ENCODE measurements at places on chromosomes 3 and 15.

GRCh38 chr3:172777901-172778300 lies 27.4 kb downstream of the ECT2 start:
- DNase-seq: no peak

GRCh38 chr3:50815844-50816243 lies 141.1 kb downstream of the DOCK3 start:
- DNase-seq: no peak

GRCh38 chr3:186870421-186871201 lies 28.1 kb downstream of the ADIPOQ start:
- DNase-seq: no peak

GRCh38 chr3:135329479-135329878 lies 534.4 kb downstream of the EPHB1 start:
- no peak for DNase-seq

GRCh38 chr15:76328106-76328696 lies 8.4 kb upstream of the ISL2 start:
- no peak for DNase-seq

GRCh38 chr3:187843654-187844053 lies 98.4 kb upstream of the BCL6 start:
- DNase-seq: no peak

GRCh38 chr3:69442771-69443311 lies 57.0 kb upstream of the FRMD4B start:
- no peak for DNase-seq

GRCh38 chr3:174495928-174496327 lies 363.2 kb upstream of the NAALADL2 start:
- DNase-seq: no peak

DNA sequence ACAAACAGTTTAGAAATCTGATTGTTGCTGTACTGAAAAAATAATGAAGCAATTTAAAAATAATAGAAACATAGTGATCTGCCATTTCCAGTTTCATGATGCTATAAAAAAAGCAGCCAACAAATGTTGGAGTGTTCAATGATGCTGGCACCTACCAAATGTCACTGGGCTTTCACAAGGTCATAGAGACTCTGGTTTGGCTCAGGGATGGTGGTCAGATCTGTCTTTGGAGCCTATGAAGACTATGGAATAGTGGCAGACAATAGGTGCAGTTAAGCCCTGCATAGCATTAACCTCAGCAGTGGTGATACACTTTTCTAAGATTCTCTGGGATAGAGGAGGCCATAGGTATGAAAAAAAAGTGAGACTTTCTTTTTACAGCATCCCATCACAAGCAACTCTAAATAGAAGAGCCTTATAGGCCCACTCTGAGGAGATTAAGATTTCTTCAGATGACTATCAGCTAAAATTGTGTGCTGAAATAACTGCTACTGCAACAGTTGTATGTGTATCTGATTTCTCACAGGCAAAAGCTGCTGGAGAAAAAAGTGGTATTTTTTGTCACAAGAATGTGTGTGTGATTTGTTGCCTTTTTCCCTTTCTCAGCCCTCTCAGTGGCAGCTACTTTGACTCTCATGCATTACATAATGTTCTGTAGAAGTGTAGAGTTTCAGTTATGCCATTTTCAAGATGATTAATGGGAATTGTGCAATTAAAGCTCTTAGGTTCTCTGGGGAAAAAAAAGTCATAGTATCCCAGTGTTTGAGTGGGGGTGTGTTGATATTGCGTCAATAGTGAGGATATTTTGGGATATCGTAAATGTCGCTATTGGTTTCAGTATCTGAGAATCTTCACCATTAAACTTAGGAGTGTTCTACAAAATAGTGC lies 137.4 kb downstream of the MBNL1 start:
- DNase-seq: no peak

- no peak for DNase-seq
These were observed 63.7 kb downstream of the DCLK3 start for GRCh38 chr3:36700537-36701248.

- no peak for DNase-seq
These were observed 225.1 kb downstream of the UACA start for GRCh38 chr15:70538278-70538677.

GRCh38 chr3:190217081-190217480 lies 96.4 kb upstream of the P3H2 start:
- DNase-seq: no peak

- DNase-seq: no peak
These were observed 502.9 kb upstream of the THBS1 start for GRCh38 chr15:39078026-39078425.

GRCh38 chr15:53869806-53870073 lies 108.5 kb upstream of the UNC13C start:
- DNase-seq: no peak

DNA sequence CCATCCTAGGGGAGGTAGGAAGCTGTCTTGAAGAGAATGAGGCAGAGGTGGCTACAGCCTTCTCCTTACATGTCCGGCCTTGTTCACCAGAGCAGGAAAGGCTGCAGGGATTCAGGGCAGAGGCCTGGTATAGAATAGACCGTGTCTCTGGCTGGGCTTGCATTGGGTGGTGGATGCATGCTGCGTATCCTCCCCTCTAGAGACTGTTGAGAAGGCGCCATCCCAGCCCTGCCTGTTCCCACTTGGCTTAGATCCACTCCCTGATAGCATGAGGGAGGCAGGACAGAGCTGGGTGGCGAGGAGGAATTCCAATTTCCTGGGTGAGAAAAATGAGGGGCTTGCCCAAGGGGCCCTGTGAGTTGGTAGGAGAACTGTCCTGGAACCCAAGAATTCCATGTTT lies 57.5 kb downstream of the CORO2B start:
- DNase-seq: no peak

DNA sequence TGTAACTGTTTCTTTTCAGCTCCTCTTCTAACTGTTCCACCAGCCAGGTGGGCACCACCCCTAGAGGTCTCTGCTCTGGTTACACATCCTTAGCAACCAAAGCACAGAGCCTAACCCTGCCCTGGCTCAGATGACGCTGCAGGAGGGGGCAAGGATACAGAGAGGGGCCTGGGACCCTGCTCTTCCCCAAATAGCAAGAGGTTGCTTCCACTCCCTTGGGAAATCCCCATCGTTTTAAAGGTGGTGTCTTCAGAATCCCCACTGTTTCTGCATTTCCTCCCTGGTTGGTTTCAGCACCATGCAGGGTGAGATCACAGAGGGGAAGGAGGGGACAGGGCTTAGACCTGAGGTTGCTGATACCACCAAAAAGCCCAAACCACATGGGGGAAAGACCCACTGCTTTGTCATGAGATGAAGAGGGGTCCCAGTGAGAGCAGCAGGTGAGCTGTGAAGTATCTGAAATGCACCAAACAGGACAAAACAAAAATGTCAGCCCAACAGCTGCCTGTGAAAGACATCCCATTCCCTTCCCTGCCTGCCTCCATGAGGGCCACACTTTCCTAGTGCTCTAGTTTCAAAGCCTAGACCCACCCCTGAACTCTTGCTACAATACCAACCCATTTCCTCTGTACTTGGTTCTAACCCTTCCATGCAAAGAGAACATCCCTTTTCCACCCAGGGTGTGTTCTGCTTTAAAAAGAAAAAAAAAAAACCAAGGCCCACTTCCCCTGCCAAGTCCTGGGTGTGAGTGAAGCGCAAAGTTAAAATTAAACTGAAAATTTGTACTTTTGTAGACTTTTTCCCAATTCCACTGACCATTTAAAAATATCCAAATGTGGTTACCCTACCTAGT lies 29.0 kb downstream of the ANP32A start:
- peak; percentile 19 for DNase-seq

DNA sequence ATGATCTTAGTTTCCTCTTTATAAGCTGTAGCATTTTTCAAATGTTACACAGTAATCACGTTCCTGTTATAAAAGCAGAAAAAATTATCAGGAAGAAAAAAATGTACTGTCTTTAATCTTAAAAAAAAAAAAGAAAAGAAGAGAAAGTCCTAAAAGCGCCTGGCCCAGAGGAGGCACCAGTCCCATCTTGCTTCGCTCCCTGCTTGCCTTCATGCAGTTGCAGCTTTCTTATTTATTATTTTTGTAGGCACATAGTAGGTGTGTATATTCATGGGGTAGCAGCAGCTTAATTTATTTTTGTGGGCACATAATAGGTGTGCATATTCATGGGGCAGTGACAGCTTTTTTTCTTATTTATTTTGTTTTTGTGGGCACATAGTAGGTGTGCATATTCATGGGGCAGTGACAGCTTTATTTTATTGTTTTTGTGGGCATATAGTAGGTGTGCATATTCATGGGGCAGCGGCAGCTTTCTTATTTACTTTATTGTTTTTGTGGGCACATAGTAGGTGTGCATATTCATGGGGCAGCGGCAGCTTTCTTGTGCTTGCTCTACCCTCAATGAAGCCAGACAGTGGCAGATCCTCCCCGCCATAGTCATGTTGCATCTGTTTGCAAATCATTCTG lies 5.5 kb upstream of the EHD4 start:
- DNase-seq: no peak

DNA sequence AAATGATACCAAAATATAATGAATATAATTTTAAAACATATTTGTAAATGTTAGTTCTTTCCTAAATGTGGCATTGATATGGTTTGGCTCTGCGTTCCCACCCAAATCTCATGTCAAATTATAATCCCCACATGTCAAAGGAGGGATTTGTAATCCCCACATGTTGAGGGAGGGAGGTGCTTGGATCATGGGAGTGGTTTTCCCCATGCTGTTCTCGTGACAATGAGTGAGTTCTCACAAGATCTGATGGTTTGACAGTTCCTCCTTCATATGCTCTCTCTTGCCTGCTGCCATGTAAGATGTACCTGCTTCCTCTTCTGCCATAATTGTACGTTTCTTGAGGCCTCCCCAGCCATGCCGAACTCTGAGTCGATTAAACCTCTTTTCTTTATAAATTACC lies 12.0 kb downstream of the CGGBP1 start:
- DNase-seq: no peak

DNA sequence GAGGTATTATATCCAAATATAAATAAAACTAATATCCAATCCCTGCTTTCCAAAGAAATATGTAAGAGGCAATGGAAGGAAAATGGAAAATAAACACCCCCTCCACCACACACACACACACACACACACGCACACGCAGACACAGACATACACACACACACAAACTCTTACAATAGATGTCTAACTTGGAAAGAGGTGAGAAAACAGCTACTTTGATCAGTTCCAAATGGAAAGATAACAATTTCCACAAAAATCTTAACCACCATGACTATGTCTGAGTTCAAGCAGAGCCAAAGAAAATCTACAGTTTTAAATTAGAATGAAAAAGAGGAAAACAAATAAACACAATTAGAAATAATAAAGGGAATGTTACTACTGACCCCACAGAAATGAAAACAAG lies 285.3 kb upstream of the TGFBR2 start:
- DNase-seq: no peak

DNA sequence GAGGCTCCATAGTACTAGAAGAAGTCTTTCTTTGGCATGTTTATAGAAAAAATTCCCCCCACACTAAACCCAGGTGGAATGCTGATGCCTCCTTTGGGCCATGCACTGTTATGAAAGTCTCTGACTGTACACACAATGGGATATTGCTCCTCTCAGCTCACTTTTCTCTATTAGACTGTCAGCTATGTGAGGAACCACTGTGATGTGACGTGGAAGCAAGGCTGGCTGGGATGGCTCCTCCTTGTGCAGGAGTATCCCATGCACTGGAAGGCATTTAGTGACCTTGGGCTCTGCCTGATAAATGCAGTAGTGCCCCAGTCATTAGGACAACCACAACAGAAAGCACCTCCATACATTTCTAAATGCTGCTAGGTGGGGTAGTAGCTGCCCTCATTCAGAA lies 5.7 kb upstream of the FRMD4B start:
- DNase-seq: no peak

DNA sequence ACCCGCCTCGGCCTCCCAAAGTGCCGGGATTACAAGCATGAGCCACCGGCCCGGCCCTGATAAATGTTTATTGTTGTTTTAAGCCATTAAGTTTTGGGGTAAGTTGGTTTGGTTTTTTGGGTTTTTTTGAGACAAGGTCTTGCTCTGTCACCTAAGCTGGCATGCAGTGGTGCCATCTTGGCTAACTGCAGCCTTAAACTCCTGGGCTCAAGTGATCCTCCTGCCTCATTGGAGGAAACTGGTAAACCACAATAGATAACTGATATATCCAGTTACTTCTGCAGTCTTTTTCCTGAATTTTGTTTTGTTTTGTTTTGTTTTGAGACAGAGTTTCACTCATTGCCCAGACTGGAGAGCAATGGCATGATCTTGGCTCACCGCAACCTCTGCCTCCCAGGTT lies 4.2 kb downstream of the SLC25A20 start:
- no peak for DNase-seq

DNA sequence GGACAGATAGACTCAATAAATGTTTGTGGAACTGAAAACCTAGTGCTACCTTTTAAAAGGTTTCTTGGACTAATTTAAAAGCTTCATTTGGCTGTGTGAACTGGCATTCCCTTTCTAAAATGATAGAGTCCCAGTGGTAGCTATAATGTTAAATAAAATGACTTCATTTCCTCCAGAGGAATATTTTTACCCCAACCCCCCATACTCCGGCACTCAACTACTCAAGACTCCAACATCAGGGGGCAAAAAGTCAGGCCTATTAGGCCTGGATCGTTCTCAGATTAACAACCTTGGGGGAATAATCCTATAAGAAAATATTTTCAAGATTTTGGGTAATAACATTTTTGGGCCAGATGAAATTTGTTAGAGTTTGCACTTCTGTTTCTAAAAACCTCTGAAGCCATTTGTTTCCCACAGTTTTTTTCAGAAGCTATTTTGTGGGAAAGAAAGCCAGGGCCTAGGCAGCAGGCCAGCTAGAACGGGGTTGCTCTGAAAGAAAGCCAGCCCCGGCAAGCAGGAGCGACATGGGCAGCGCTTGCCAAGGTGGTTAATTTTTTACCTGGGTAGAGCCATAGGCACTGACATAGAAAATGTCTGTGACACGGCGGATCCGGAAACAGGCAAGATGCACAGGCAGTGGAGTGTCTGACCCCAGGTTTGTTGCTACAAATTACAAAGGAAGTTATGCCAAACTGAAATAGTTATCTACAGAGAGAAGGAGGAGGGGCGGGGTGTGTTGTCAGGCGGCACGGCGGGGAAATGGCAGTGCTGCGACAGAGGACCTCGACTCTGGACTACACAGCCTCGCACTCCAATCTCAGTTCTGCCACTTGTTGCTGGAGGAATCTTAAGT lies 84.6 kb downstream of the MAGI1 start:
- no peak for DNase-seq

GRCh38 chr3:152400887-152401286 lies 132.2 kb downstream of the MBNL1 start:
- DNase-seq: no peak

- no peak for DNase-seq
These were observed 504.6 kb upstream of the NECTIN3 start for GRCh38 chr3:110567029-110567428.

GRCh38 chr3:169323578-169324451 lies 339.7 kb downstream of the MECOM start:
- DNase-seq: no peak

- DNase-seq: no peak
These were observed 89.5 kb downstream of the RAD18 start for GRCh38 chr3:8873740-8874139.

- no peak for DNase-seq
These were observed 18.7 kb downstream of the WWTR1 start for GRCh38 chr3:149639093-149639486.

DNA sequence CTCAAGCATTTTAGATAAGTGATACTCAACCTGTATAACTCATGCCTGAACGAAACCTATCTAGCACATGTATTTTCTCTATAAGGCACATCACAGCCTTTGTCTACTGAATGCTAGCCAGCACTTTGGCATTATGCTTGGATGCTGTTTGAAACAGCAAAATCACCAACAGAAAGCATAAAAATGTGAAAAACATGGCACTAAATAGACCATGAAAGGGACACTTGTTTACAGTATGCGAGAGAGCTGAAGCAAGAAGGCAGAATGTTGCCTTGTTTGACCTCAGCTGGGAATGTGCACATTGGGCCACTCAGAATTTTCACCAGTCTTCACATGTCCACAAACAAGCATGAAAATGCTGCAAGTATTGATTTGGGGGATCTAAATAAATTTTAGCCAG lies 59.5 kb downstream of the MINDY2 start:
- no peak for DNase-seq
